ENCODE measurements at places on chromosomes 16 and 17.

- DNase-seq = no peak
Measured at GRCh38 chr17:492022-492413, 139.4 kb upstream of the RPH3AL start.

- no peak for DNase-seq
Measured at GRCh38 chr17:67520916-67521774, 144.1 kb downstream of the PITPNC1 start.

DNA sequence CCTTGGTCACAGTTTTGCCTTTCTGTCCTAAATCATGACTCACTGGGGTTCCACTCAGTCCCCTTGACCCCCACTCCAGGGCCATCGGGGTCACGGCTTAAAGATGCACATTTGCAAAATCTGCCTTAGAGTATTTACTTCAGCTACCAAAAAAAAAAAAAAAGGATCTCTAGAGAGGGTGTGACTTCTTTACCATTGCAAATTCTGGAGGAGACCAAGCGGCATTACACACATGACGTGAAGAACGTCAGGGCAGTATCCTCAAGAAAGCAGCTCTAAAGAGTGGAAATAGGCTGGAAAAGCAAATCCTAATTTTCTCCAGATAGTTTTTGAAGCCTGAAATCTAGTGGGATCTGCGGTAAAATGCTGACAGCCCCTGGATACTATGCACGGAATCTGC lies 25.6 kb downstream of the SLC6A4 start:
- no peak for DNase-seq

DNA sequence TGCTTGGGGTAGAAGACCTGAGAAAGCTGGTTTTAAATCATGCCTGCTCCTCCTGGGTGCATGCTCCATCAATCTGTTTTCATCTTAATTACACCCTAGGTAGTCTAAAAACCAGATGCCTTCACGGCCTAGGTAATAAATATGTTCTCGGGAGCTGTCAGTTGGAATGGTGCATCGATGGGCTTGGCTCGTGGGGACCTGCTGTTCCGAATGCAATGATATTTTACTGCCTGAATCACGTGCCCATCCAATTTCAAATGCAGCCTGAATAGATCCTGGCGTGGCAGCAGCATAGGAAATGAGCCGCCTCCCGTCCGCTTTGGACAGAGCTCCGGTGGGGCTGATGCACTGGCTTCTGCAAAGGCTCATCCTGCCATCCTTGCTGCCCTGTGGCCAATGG lies 18.8 kb upstream of the FAAP100 start:
- no peak for DNase-seq

DNA sequence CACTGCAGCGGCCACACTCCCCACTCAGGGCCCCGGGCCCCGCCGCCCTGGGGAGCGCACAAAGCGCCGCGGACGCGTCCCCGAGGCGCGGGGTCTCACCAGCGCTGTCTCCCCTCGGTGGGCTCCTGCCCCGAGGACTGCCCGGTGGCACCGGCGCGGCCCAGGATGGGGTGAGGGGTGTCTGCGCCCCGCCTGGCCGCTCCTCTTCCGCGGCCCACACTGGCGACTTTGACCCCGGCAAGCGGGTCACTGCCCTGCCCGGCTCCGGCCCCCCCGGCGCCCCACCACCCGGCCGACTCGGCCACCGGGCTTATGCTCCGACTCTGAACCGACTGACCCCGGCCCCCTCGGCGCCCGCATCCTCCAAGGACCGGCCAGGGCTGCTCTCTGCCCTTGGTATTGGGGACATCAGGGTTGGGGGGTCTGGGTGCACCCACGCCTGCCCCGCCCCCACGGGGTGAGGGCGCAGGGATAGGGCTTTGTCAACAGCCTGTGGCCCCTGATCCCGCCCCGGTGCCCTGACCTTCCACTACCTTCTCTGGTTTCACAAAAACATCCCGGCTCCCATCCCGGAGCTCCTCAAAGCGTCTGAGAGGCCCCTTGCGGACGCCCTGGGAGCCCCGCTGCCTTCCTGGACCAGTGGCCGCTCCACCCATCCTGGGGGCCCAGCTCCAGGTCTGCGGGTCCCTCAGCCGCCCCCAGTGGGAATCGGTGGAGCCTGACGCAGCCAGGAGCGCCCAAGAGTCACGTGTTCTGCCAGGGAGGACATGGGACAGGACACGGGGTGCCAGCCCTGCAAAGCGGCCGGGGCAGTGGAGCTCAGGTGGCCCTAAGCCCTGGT lies 829 bp downstream of the GCGR start:
- no peak for DNase-seq

GRCh38 chr16:63890081-63890480 lies 1231.8 kb downstream of the CDH11 start:
- no peak for DNase-seq

DNA sequence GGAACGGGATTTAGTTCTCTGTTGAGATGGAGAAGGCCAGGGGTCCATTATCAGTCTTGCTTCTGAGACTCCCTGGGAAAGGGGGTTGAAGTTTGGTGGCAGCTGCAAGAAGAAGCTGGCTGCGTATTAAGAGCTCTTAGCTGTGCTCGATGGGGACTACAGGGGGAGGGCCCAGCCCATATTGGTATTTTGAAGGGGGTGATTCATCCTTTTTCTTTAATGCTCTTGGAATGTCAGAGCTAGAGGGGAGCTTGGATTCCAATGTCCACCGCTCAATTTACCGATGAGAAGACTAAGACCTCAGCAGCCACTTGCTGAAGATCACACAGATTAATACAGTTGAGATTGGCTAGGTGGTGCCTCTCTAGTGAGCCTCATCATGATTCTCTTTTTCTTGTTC lies 5.0 kb downstream of the NOG start:
- DNase-seq = no peak

DNA sequence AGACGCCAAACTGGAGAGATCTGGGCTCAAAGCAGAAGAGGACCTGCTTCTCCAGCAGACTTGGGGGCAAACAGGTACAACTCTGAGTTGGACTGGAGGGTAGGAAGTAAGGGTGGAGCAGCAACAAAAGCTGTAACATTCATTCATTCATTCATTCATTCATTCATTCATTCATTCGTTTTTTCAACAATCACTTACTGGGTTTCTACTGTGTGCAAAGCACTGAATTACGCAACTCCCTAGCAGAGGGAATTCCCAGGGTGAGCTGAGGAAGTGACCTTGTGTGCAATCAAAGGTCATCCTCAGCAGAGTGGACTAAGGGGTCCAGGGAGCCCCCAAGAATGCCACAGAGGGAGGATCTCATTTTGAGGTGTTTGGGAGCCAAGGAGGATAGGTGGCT lies 231.1 kb upstream of the SDK2 start:
- DNase-seq = no peak

GRCh38 chr17:67517325-67517724 lies 140.2 kb downstream of the PITPNC1 start:
- no peak for DNase-seq

GRCh38 chr16:97822-98221 lies 19.8 kb downstream of the MPG start:
- DNase-seq = no peak

GRCh38 chr17:82006468-82007227 lies 16.0 kb downstream of the CENPX start:
- no peak for DNase-seq

DNA sequence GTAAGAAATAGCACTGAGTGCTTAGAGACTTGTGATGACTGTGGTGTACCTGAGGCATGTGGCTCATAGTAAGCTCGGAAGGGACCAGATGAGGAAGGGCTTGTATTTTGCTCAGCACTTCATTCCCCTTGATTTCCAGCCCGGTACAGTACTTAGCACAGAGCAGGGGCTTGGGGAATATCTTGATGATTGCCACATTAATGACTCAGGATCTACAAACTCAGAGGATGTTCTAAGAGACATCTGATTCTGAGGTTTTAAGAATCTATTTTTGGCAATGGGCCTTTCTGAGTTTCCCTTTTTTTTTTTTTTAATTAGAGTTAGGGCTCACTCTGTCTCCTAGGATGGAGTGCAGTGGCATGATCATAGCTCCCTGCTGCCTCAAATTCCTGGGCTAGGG lies 9.1 kb downstream of the ASPHD1 start:
- DNase-seq = no peak

DNA sequence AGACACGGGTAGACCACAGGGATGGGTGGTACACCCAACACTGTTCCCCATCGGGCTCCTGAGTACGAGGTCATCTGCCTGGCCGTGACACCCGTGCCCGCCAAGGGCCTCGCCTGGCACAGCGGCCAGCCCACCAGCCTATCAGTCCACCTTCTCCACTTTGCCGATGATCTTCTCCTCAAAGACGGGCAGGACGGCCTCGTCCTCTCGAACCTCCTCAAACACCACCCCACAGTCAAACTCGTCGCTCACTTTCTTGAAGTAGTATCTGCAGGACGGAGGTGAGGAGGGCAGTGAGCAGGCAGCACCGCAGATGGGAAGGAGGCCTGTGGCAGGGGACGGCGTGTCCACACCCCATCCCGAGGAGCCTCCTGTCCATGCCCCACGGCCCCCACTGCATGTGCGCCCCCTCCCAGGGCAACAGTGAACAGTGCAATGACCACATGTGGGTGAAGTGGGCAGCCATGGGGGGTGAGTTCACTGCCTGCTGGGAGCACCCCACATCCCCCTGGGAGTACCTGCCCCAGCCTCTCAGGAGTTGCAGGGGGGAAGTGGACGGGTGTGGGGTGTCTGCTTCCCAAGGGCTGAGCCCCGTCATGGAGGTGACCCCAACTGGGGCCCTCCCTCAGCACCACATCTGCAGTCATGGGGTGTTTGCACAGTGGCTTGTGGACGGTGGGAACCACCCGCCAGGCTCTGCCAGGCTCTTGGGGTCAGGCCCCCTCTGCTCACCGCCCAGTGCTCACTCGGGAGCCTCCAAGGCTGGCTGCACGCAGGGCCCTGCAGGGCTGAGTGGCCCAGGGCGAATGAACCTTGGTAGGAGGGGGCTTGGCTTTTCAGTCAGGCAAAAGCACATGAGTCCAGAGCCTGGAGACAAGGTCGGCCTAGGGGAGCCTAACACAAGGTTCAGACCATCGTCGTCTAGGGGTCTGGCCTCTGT lies 5.3 kb downstream of the PDIA2 start:
- no peak for DNase-seq

DNA sequence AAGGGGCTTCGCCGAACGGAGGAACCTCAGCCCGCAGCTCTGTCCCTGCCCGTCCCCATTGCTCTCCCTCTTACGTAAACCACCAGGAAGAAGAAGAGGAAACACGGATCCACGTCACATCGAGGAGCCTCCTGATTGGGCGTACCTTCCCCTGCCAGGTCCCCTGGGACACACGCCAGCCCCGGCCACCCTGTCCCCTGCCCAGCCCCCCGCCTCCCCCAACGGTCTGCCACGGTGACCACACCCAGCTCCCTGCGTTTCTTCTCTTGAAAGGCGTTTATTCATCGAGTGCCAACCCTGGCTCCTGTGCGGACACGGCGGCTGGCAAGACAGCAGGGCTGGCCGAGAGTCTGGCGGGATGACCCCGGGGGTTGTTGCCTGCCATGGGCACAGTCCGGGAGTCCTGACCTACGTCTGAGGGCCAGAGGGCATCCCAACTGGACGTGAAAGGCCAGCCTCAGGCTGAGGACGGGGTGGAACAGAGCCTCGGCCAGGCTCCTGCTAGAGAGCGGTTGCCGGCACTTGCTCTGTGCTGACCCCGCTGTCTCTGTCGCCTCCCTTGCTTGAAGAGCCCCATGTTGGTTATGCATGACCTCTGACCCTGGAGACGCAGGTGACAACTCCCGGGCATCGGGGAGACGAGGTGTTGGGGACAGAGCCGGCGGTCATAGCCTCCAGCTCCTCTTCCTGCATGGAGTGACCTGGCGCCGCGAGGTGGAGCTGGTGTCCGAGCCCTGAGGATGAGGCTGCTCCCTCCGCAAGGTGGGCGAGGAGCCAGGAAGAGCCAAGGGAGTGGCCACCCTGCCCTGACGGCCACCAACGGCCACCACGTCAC lies 40.5 kb upstream of the ACSF3 start:
- DNase-seq = peak; percentile 68

DNA sequence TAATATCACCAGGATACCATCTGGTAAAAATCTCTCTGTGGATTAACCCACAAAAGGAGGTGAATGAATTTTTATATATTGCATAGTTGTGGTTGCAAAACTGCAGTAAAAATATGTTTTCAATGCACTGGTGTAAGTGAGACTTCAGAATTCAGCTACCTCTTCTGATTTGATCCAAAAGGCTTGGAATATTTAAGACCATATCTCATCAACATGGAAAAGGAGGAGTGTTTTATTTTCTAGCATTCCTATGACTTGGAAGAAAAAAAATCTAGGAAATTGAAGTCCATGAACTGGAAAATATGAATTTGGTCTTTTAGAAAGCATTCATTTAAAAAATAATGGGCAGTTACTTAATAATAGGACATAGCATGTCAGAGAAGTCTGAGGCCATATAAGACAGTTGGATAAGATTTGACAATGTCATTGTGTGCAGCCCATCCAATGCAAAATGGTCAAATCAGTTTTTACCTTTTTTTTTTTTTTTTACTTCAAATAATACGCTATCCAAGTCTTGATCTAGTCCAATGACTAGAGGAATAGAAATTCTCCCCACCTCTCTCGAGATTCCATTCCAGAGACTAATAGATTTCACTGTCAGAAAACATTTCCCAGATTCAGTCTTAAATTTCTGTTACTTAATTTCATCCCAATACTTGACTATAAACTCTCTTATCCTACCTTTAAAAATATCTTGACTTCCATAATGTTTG lies 364.9 kb upstream of the PMFBP1 start:
- DNase-seq = no peak

DNA sequence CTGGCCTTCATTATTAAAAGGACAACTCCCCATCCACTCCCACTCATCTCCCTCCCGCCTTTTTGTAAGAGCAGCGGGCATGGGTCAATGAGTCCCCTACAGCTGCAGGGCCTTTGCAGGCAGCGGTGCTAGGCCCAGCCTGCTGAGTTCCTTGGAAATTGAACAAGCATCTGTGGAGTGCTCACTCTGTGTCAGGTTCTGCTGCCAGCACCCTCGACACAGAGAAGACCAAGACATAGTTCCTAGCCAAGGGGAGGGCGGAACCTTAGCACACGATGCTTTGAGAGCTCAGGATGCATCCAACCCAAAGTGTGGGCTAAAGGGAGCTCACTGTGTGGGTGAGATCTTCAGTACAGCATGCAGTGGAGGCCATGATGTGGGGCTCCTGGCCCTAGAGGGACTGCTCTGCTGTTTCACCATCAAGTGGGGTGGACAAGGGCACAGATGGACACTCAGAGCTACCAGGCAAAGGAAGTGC lies 27.6 kb downstream of the RMI2 start:
- DNase-seq = no peak

DNA sequence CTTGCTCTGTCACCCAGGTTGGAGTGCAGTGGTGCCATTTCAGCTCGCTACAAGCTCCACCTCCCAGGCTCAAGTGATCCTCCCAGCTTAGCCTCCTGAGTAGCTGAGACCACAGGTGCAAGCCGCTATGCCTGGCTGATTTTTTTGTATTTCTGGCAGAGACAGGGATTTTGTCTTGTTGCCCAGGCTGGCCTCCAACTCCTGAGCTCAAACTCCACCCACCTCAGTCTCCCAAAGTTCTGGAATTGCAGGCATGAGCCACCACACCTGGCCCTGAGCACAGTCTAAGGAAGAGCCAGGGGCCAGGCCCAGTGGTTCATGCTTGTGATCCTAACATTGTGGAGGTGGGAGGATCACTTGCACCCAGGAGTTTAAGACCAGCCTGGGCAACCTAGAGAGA lies 21.8 kb upstream of the BCO1 start:
- DNase-seq = no peak

Data from anterior cingulate cortex (tissue), 58 donors.